Psoas muscle (tissue), 8 donors: ENCODE measurements at places on chromosomes 3 and 15.
A peak's percentile ranks its signal among the peaks of the same experiment; 100 is the strongest.

DNA sequence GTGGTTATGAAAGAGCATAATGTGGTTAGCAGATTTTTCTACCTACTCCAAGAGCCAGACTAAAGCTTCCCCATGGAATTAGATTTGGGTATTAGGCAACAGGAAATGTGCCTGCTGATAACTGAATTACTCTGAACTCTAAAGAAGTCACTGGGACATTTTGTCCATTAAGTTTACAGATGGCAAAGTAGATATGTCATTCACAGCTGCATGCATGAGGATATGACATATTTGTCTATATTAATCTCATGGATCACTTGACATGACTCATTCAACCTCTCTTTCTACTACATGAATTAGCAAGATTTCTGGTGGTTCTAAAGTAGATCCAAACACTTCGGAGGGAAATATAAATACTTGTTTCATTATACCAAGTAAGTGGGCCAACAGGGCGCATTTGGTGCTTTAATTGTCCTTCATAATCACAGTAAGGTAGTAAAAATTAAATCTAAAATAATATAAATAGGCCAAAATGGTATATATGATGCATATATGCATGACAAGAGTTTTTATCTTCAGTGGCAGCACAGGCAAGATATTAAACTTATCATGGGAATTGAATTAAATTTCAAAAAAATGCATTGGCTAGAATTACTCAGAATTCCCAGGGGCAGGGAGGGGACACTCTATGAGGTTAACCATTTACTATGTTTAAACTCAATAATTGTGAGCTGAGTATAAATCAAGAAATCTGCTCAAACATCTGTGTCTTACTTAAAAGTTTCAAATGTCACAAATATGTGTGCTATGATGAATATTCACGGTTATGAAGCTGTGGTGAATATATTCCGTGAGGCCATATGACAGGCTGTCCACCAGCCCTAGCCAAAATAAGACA lies 365.3 kb upstream of the KCNMB2 start:
- no peak for DNase-seq

GRCh38 chr3:27633224-27633545 lies 88.9 kb downstream of the EOMES start:
- no peak for DNase-seq

- DNase-seq: peak; percentile 69
These were observed 172.0 kb downstream of the STT3B start for GRCh38 chr3:31704591-31705179.

- no peak for DNase-seq
These were observed 60.2 kb upstream of the RAB6B start for GRCh38 chr3:133955892-133956291.

DNA sequence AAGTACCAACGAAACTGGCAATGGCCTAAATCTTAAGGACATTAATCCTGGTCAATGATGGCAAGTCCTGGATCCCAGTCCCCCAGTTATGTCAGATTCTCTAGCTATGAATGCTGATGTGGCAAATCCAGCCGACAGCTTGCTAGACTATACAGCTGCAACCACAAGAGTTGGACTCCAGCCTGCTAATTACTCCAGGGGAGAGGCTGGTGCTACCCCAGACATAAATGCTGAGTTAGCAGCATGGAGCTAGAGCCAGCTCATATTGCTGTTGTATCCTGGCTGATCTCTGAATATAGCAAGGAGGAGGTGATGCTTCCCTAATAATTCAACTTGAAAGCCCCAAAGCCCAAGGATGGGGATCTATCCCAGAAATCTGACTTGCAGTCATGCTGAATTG lies 207.1 kb downstream of the LRRN1 start:
- no peak for DNase-seq

- DNase-seq: no peak
These were observed 116.8 kb downstream of the HERC1 start for GRCh38 chr15:63716929-63717328.

DNA sequence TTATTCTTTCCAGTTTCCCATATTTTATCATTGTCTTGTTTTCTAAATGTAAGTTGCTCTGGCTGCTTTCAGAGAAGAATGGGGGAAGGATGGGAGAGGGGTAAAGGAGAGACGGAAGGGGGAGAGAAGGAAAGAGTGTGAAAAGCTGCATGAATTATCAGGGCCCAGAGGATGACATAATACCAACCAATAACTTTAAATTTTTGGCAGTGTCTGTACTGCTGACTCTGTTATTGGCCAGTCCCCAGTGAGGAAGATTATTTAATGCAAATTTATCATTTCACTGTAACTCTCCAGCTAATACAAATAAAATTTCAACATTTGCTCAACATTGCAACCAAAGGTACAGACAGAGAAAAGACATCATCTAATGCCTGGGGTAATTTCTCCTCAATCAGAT lies 551.7 kb upstream of the CFAP20DC start:
- no peak for DNase-seq

GRCh38 chr3:184353546-184353941 lies 7.9 kb downstream of the CLCN2 start:
- no peak for DNase-seq

GRCh38 chr3:140756240-140757016 lies 78.6 kb downstream of the TRIM42 start:
- DNase-seq: no peak

GRCh38 chr3:171028025-171028778 lies 1.7 kb upstream of the SLC2A2 start:
- DNase-seq: peak; percentile 70

GRCh38 chr15:78751602-78751979 lies 59.7 kb downstream of the ADAMTS7 start:
- no peak for DNase-seq

DNA sequence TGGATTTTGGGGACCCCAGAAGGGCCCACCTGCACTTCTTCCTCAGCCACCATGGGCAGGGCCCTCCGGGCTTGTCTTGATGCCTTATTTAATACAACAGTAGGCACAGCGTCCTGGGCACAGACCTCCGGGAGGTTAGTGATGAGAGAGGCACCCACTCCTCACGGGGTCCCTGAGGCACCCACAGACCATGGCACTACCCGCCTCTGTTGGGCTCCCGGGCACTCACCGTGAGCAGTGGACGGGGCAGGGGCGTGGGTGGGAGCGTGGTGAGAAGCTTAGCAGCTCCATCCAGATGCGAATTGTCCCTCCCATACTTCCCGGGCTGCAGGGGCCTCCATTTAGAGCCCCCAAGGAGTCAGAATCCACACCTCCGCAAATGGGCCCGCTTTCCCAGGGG lies 317 bp upstream of the MESP2 start:
- DNase-seq: no peak

DNA sequence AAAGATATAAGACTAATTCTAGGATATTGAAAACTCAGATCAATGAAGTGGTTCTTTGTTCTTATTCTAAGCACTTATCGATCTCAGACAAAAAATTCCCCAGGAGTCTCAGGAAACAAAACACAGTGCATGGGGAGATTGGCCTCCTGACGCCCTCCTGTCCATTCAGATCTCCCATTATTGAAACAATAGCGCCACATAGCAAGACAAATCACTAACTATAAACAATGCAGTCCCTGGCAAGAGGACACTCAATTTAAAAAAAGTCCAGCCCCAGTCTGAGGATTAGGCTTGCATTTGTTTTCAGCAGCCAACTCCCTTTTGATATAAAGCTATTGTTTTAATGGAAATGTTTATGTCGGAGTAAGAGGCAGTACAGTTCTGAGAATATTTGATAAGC lies 528.2 kb downstream of the GABRG3 start:
- no peak for DNase-seq

DNA sequence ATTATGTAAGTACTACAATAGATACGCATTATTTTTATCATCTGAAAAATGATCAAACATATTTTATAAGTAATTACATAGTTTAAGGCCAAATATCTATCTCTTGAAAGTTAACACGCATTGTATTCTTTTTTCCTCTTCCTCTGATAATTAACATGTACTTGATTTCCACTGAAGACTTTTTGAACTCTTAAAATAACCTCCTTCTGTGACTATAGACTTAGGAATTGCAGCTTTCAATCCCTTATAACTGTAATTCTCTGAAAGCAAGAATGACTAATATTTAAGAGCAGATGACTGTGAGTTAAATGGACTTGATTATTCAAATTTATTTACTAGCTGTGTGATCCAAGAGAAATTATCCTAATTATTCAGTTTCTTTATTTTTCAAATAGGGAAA lies 730.6 kb upstream of the NECTIN3 start:
- DNase-seq: no peak

DNA sequence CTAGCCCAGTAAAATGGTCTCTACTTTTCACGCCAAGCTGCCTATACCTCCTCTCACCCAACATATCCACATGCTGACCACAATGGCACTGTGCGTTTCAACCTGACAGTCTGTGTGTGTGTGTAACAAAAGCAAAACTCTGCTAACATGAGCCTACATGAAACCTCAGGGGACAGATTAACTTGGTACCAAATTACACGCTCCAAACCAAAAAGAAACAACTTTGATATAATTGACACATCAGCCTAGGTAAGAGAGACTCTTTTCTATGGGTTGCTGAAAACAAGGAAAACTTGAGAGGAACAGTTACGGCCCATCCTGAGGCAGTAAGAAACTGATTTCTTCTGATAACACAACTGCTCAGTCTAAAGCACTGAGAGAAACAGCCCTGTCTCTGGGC lies 31.5 kb downstream of the IGF2BP2 start:
- no peak for DNase-seq

GRCh38 chr3:169628567-169628966 lies 34.9 kb downstream of the MECOM start:
- DNase-seq: no peak

DNA sequence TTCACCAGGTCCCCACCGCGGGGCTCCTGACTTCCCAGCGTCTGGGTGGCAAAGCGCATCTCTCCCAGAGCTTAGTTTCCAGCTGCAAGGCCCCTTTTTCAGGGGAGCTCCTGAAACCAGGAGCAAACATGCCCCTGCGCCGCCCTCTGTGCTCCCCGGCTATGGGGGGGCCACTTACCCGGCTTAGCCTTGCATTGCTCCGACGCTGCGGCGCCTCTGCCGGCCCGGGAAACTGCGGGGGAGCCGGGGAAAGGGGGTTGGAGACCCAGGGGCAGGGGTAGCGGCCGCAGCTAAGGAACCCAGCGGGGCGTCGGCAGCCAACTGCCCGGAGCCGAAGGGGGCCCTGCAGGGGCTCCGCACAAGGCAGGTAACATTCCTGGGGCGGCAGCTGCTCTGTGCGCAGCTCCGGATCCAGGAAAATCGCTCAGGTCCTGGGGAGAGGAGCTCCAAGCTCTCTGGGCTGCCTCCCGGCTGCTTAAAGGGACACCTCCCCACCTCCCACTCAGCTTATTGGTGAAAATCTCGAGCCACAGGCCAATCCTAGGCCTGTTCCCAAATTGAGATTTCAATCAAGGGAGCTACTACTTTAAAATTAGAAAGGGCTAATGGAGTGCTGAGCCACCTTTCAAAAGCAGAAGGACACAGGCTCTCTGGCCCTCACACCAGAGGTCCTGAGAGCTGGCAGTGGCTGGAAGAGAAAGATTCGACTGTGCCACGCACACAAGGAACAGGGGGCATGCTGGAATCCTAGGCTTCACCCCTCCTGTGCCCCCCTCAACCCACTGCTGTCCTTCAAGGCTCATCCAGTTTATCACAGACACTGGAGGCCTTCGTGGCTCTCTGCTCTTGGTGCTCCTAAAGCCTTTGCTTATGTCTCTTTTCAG lies 42.7 kb upstream of the PRICKLE2 start:
- DNase-seq: peak; percentile 49

- peak; percentile 68 for DNase-seq
These were observed 20.1 kb downstream of the GXYLT2 start for GRCh38 chr3:72907731-72908620.

- DNase-seq: no peak
These were observed 20.5 kb downstream of the POLR2M start for GRCh38 chr15:57727031-57727430.

- DNase-seq: no peak
These were observed 96.7 kb upstream of the PPP2R3A start for GRCh38 chr3:135868801-135869200.

- DNase-seq: no peak
These were observed 213.7 kb downstream of the ALCAM start for GRCh38 chr3:105580296-105580965.

GRCh38 chr3:124059580-124059979 lies 67.7 kb upstream of the ROPN1 start:
- DNase-seq: no peak
